ENCODE measurements at places on chromosomes 3 and 15.

GRCh38 chr15:36682101-36682500, 102.7 kb downstream of the CDIN1 start:
- no peak for DNase-seq

DNA sequence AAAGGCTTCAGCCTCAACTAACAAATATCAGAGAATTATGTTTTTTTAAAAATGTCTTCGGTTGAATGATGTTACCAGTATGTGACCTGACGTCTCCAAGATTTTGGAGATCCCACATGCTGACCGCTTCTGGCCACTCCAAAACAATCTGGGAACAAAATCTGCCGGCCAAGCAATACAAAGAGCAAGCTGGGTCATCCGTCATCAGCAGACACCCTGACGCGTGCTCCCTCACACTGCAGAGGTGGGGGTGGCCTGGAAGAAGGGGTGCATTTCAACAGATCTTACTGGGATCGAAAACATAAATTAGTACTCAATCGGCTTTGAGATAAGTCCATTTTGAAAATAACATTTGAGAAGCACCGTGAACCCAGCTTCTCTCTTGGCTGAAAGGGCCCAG, 33.6 kb downstream of the HES1 start:
- no peak for DNase-seq

- DNase-seq, result no peak
Observed at GRCh38 chr15:40142428-40142827, 18.4 kb upstream of the BUB1B start.

DNA sequence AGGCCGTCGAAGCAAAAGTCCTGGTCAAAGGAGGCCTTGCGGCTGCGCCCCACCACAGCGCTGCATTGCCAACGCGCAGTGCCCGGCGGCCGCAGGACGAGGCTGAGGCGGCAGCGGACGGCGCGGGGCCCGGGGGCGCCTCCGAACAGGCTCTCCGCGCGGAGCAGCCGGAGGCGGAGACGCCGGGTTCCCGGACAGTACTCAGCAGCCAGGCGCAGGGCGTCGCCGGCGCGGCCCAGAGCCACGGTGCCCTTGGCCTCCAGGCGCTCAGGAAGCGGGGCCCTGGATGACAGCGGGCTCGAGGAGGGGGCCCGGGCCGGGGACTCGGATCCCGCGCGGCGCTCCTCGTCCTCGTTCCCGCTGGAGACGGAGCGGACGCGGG, 1.1 kb downstream of the C2CD4B start:
- peak; percentile 61 for DNase-seq

DNA sequence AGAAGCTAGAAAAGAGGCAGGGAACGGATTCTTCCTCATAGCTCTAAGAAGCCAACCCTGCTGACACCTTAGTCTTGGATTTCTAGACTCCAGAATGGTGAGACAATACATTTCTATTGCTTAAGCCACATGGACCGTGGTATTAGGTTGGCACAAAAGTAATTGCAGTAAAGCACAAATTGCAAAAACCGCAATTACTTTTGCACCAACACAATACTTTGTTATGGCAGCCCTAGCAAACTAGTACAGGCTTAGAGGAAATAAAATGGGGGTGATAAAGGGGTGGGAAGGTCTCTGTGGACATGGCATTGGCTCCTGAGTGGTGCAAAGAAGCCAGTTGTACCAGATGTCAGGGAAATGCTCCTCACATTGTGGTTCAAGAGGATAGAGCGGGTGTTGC, 56.0 kb downstream of the SLC7A14 start:
- DNase-seq, result no peak

DNA sequence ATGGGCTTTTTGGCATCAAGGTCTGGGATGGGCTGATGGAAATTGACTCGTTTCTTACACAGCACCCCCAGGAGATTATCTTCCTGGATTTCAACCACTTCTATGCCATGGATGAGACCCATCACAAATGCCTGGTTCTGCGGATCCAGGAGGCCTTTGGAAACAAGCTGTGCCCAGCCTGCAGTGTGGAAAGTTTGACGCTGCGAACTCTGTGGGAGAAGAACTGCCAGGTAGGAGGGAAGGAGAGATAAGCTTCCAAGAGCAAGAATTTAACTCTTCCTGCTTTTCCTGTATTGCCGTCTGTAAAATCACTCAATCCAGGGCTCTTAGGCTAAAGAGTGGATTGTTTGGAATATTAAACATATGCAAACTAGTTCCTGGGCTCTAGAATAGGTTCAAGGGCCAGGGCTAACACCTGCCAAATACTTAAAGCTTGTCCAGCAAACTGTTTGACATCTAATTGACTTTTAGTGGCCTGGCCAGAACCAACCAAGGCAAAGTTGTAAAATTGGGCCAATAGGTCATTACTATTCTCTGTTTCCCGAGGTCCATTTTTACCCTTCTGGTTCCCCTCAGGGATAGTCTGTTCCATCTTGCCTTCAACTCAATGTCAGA, 113.1 kb upstream of the ZBED2 start:
- no peak for DNase-seq

DNA sequence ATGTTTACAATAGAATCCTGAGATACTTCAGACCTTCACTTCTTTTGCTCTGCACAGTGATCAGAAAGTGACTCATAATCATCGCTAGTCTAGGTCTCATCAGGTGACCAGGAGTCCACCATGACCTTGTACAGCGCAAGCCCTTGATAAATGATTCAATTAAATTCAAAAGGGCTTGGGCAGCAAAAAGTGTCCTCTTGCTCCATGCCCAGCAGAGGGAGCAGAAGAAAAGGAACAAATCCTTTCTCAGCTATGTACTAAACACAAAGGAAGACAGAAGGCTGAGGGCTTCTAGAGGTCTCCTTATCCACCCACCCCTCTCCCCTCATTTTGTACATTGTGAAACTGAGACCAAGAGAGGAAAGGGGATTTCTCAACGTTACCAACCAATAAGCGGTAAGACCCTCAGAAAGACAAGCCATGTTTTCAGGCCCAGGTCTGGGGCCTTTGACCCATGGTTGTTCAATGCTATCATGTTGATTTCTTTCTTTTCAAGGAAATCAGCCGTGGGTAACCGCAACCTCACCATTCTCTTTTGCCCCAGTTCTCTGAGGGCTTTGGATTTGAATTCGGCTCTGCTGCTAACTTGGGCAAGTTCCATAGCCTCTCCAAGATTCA, 74.8 kb downstream of the AQP9 start:
- no peak for DNase-seq
